Activated B cell treated with CpG ODN at 0.5 μM for 24 hours (primary cell): ENCODE measurements at places on chromosomes 3 and 15.

DNA sequence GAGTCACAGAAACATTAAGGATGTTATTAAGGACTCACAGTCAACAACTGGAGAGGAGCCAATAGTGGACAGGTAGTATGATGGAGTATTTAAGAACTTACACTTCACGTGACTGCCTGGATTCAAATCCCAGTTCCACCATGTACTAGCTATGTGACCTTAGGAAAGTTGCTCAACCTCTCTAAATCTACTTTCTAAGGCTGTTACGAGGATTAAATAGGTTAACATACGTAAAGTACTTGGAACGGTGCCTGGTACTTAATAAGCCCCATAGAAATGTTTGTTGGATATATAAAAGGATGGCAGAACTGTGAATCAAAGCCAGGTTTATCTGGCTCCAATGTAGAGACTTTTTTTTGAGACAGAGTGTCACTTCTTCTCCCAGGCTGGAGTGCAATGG, 24.4 kb downstream of the THRB start:
- DNase-seq, result no peak

DNA sequence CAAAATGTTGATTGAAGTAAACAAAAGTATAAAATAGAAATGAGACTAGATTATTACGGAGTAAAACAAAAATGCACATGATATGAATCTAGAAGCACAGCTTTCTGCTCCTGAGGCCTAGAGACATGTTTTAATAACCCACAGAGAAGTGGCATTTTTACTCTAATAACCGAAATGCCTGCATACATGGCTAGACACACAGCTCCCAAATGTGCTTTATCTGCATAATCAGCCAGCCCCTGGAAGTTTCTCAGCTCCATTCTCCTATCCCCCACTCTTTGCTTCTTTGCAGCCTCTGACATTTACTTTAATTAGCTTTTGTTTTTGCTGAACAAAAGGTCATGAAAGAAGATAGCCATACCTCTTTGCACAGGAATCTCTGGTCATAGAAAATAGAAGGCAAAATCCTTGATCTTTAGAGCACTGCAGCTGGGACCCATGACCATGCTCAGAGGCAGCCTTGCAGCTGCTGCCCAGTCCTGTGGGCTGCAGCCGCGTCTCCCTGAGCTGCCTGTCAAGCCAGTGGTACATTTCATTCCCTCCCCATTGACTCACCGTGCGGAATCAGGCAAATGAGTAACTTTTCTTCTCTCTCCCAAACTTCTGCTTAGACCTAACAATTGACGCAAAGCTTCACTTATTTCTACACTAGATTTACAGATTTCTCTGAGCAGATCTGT, at the start of gene VEPH1:
Gene VEPH1 (minus strand): TSS at position 501 of the 680 bp plus-strand sequence. CDS start 8,067 bp downstream, outside the sequence.
- DNase-seq, result no peak

GRCh38 chr3:158169091-158169491, 59.2 kb downstream of the RSRC1 start:
- no peak for DNase-seq

DNA sequence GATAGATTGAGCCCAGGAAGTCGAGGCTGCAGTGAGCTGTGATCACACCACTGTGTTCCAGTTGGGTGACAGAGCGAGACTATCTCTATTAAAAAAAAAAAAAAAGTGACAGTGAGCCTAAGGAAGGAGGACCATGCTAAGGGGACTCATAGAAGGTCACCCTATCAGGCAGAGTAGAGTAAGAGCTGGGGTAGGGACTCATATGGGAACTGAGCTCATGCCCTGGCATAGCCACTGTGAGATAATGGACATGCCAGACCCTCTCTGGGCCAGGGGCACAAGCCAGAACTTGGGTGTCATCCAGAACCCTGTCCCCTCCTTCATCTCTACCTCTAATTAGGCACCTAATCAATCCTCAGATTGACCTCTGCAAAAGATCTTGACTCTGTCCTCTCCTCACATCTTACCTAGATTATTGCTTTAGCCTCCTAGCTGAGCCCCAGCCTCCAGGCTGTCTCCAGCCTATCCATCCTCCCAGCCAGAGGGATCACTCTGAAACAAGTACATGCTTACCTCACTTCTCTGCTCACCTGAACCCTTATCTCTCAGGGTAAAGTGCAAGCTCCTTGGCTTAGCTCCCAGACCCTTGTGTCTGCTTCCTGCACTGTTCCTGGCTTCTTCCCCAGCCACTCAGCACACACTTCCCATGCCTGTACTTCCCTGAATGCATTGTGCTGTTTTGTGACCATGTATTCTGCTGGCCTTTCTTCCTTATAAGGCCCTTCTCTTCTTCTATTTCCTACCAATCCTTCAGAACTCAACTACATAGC, 76.4 kb downstream of the DAPK2 start:
- no peak for DNase-seq

- no peak for DNase-seq
These were observed 125.4 kb downstream of the FAM43A start for GRCh38 chr3:194811118-194811517.

DNA sequence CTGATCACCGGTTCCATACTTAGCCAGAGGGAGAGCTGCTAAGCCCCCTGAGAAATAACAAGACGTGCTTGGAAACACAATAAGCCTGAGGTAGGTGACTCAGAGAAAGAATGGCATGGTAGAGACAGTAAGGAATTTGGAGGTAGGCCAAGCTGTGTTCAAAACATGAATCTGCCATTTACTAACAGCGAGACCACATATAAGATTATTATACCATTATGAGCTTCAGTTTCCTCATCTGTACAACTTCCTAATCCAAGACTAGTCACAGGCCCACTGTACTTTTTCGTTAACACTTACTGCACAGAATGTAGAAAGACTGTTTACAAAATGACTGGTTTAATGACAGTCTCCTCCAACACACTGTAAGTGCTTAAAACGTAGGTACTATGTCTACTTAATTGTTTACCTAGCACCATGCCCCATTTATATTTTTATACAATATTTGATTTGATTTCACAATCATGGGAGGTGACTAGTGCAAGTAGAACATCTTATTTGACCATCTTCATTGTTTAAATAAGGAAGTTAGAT, 25.7 kb downstream of the ATOSA start:
- no peak for DNase-seq

- DNase-seq, result no peak
These were observed 26.9 kb upstream of the TJP1 start for GRCh38 chr15:29849218-29849617.

- DNase-seq, result no peak
These were observed 357.0 kb downstream of the ZIC4 start for GRCh38 chr3:147049305-147049704.

DNA sequence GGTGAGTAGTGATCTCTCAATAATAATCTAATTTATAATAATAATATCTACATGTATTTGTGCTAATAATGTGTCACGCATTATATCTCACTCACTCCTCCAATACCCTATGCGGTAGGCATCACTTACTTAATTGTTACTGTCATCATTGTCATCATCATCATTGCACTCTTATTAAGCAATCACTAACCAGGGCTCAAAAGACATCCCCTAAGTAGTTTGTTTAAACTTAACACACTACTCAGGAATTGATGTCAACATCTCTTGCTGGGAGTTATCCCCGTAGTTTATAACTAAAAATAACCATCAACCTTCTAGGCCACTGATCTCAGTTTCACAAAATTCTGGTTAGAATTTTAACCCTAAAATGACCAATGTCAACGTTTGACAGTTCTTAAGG, 56.8 kb upstream of the ICE2 start:
- no peak for DNase-seq

DNA sequence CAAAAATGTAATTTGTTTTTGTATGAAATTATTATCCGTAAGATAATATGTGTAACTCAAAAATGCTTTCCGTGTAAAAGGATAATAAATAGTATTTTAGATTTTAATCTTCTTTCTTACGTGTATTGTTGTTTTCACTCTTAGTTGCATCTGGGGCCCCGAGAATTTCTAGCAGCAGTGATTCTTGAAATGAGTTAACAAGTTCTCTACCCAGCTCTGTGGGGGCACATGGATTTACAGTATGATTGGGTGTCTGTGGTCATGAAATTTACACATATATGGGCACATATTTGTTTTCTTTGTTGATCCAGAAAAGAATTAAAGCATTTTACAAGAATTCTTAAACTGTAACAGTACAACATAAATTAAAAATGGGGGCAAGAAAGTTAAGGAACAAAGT, 145.9 kb upstream of the LRRFIP2 start:
- DNase-seq, result no peak

DNA sequence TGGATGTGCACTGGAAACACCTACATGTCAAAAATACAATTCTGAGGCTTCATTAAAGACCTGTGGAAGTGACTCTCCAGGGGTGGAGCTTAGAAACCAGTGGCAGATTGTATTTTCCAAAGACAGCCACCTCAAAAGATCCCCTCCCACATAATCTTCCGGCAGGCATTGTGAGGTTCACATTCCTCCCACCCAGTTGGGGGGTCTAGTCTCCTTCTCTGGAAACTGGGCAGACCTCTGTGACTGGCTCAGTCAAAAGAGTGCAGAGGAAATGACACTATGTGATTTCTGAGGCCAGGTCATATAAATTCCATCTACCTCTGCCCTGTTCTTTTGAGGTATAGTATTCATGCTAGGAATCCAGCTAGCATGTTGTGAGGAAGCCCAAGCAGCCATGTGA, 1.9 kb upstream of the CFAP92 start:
- DNase-seq, result no peak

- DNase-seq, result no peak
These were observed 95.8 kb upstream of the CACNA2D3 start for GRCh38 chr3:54026543-54026942.

DNA sequence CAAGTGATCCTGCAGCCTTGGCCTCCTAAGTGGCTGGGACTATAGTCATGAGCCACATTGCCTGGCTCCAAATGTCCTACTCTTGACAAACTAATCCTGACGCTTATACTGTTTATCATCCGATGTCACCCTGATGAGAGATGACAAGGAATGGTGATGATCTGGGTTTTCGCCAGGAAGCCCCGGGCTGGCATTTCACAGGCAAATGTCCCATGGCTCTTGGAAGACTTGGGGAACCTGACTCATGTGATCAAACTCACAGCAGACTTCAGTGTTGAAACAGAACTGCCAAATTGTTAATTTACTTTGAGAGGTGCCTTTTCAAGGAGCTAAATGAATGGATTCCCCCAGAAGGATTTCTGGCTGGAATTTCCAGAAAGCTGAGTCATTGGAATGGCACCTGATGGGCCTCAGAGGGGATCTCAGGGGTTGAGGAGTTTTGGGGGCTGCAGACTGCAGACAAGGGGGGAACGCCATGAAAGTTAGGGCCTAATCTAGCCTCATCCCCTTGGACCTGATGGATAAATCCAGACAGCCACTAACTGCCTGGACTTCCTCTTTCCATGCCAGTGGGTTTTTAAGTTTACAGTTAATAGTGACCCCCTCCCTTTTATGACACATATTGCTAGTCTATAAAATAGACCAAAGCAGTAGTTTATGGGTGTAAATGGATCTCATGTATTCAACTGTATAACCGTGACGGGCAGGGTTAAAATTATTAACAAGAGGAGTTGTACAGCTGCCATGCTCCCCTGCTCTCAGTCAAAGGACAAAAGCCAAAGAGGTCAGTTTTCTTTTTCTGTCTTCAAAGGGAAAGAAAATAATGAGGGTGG, 146.6 kb downstream of the CHSY1 start:
- DNase-seq, result no peak

GRCh38 chr3:71056327-71056726, 527.2 kb downstream of the FOXP1 start:
- DNase-seq, result no peak

- no peak for DNase-seq
These were observed 92.7 kb upstream of the PLXND1 start for GRCh38 chr3:129699199-129699598.

- no peak for DNase-seq
These were observed 34.6 kb downstream of the GNB4 start for GRCh38 chr3:179416681-179417080.

GRCh38 chr3:58143417-58144055, 67.2 kb downstream of the DNASE1L3 start:
- no peak for DNase-seq

- DNase-seq, result no peak
These were observed 10.3 kb downstream of the MYL3 start for GRCh38 chr3:46852839-46853355.

GRCh38 chr3:171563298-171563697, 103.1 kb upstream of the TNIK start:
- DNase-seq, result no peak

- no peak for DNase-seq
These were observed 65.9 kb downstream of the CPN2 start for GRCh38 chr3:194285024-194285849.

GRCh38 chr15:46322753-46323152, 687.9 kb downstream of the SQOR start:
- no peak for DNase-seq

DNA sequence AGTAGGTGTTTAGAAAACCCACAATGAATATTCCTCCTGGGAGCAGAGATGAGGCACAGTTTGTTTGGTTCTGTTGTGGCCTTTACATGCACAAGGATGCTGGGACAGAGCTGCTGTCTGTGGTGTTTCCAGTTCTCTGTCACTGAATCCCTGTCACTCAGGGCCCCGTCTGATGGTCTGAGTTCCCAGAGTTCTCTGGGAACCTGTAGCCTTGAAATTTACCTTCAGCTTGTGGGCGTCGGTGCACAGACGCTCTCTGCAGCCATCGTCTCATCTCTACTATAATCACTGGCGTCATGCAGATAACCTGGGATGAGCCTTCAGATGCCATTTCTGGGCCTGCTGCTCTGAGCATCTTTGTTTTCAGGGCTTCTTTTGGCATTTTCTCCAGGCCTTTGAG, 81.9 kb downstream of the LRRK1 start:
- DNase-seq, result no peak

DNA sequence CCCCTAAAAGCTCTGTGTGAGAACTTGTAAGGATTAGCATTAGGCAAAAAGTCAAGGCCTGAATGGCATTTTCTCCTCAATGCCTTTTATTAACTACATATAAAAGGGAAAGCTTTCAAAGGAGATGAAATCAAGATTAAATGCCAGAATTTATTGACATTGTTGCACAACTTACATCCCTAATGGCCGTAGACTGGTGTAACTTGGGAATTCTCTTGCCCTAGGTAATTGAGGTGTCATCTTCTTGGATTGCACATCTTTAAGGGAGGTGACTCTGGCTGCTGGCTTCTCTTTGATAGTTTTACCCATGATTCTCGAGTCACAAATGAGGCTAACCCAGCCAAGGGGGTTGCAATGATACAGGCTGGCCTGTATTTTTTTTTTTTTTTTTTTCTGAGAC, 249.1 kb downstream of the TBL1XR1 start:
- DNase-seq, result no peak

- DNase-seq, result no peak
These were observed 76.2 kb downstream of the ITGB5 start for GRCh38 chr3:124810970-124811369.

DNA sequence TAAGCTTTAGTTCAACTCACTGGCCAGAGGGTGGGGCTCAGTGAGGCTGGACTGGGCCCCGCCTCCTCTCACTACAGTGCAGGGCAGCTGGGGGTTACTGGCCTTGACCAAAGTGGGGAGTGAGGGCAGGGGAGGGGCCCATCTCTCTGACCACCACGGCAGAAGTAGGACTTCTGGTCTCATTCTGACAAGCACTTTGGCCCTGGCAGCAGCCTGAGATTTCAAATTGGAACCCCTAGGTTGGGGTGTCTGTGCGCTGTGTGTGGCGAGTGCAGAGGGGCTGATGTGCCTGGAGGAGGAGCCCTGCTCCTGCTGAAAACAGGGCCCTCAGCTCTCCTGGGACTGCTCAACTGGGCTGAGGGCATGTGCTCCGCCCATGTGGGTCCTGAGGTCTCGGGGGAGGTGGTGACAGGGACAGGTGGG, 60.3 kb upstream of the RPL32 start:
- no peak for DNase-seq
